ENCODE measurements at places on chromosomes 6 and 20.

DNA sequence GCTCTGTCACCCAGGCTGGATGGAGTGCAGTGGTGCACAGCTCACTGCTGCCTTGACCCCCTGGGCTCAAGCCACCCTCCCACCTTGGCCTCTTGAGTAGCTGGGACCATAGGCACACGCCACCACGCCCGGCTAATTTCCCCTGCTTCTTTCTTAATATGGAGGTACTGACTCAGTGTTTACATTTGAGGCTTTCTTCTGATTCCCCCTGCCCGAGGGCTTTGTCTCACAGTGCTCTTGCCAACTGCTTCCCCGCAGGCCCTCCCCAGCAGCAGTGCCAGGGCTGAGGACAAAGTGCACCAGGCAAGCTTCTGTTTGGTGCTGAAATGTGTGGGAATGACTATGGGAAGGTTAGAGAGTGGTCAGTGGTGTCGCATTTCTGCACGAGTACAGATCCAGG lies 34.8 kb downstream of the NR2E1 start:
- no peak for DNase-seq

DNA sequence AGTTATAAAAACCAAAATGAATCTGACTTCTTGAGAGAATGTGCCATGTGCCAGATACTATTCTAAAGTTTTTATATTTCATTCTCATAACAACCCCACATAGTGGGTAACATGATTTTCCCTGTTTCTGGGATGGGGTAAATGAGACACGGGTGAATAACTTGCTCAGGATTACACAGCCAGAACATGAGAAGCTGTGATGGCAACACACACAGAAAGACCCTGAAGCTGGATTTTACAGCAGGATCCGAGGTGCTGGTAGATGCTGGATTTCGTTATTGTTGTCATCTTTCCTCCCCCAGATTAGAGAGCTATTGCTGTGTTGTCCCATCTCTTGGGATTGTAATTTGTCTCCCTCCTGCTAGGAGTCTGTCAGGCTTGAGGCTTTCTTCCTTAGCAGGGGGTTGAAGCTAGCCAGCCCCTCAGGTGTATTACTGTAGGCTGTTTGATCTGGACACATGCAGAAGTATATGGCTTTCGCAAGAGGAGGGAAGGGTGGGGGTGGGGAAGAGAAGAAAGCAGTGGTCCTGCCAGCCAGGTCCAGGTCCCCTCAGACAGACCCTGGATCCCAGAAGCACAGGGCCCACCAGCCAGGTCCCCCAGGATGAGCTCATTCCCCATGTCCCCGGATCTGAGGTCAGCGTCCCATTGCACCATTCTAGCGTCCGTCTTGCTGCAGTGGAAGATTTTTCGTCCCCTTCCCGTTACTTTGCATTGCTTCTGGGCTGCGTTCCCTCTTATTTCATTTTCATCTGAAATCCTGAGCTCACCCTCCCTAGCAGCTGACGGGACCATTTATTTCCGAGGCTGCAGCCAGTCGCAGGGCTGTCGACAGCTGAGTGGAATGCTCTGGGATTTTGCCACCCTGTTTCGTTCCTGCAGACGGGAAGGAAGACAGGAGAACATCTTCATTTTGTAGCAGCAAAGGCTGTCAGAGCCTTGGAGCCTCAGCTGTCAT lies 7.3 kb upstream of the KCNG1 start:
- DNase-seq: no peak

GRCh38 chr6:95518630-95519227 lies 58.6 kb upstream of the MANEA start:
- DNase-seq: no peak

GRCh38 chr6:6407071-6407741 lies 86.7 kb upstream of the F13A1 start:
- no peak for DNase-seq

- DNase-seq: no peak
These were observed 188.2 kb downstream of the LRFN2 start for GRCh38 chr6:40398810-40399477.

DNA sequence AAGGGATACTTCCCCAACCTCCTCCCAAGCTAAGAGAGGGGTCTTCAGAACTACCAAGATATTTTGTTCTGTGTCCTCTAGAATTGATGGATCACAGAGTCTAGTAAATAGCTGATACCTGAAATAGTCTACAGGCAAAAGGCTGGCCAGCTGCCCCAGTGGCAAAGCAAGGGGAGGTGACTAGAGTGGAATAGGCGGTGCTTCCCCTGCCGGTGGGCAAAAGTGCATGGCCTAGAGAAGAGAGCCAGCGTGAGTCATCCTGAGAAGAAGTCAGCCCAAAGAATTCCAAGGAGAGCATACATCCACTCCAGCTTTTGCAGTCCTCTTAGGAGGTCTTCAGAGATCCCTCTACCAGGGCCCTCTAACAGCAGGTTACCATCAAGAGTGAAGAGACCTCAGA lies 14.7 kb downstream of the DPPA5 start:
- DNase-seq: no peak

- DNase-seq: no peak
These were observed 641 bp downstream of the DBNDD2 start for GRCh38 chr20:45408646-45409213.

DNA sequence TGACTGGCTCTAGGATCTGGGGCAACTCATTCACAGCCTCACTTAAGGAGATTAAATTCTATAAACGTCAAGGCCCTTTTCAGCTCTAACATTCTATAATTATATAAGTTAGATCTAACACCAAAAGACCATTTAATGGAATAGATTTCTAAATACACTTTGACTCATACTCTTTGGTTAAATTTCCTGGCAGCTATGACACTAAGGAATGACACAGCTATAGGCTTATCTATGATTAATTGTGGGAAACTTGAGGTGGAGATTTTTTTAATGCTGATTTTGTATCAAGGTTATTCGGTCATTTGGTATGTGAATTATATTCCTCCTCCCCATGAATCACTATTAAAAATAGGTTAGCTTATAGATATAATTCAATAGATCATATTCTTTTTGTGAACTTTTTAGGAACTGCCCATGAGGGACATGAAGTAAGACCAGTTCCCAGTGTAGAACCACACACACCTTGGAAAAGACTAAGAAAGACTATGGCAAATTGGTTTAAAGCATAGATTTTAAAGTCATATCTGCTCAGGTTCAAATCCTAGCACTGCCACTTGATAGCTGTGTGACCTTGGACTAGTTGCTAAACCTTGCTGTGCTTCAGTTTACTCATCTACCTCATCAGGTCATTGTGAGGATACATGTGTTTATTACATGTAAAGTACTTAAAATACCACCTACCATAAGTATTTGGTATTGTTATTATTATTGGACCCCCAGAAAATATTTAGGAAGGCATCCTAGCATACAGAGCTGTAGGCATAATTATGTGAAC lies 116.0 kb downstream of the CRYBG1 start:
- no peak for DNase-seq

- DNase-seq: no peak
These were observed 4.9 kb downstream of the SRMS start for GRCh38 chr20:63542696-63543095.

- DNase-seq: no peak
These were observed 83.7 kb upstream of the ZNF322 start for GRCh38 chr6:26743157-26743821.

GRCh38 chr6:162099685-162100084 lies 627.9 kb downstream of the PRKN start:
- no peak for DNase-seq

- no peak for DNase-seq
These were observed 111.8 kb downstream of the MCHR2 start for GRCh38 chr6:99882128-99882702.

GRCh38 chr6:167210375-167211294 lies 52.9 kb upstream of the GPR31 start:
- DNase-seq: no peak

DNA sequence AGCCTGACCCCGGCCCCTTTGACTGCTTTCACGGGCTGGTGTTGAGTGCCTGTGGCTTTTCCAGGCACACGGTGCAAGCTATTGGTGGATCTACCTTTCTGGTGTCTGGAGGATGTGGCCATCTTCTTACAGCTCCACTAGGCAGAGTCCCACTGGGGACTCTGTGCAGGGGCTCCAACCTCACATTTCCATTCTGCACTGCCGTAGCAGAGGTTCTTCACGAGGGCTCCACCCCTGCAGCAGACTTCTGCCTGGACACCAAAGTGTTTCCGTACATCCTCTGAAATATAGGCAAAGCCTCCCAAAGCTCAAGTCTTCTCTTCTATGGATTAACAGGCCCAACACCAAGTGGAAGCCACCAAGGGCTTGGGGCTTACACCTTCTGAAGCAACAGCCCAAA lies 691.5 kb upstream of the POU3F2 start:
- DNase-seq: no peak

GRCh38 chr20:2314759-2315439 lies 19.1 kb downstream of the TGM3 start:
- no peak for DNase-seq

DNA sequence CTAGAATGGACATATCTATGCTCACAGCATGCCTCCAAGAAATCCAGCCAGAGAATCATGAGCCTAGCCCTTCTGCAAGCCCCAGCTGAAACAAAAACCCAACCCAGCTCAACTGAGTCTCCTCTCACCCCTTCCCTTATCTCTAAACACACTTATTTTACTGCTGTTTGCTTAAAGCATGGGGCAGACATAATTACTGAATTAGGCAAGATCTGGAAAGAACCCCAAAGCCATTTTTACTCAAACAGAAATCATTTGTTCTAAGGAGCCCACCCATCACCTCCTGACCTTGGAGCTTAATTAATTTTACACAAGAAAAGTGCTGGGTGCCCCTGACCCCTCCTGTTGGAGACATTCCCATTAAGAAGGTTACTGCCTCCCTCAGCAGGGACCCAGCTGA lies 291.6 kb downstream of the MAFB start:
- no peak for DNase-seq

DNA sequence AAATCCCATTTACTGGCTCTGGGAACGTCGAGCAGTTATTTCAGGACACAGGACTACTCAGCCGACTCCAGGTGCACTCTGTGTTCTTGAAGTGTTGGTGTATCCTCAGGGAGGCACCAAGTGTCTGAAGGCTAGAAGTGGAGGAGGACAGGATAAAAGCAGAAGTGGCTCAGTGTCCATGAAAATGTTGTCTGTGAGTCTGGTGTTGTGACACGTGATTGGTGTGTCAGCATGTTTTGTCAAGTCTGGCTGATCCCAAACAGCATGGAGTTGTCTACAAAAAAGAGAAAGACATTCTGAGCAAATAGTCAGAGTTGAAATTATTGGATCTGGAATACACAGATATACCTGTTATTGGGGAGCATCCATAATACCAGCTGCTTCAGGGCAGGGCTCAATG lies 30.3 kb downstream of the SCGN start:
- no peak for DNase-seq

DNA sequence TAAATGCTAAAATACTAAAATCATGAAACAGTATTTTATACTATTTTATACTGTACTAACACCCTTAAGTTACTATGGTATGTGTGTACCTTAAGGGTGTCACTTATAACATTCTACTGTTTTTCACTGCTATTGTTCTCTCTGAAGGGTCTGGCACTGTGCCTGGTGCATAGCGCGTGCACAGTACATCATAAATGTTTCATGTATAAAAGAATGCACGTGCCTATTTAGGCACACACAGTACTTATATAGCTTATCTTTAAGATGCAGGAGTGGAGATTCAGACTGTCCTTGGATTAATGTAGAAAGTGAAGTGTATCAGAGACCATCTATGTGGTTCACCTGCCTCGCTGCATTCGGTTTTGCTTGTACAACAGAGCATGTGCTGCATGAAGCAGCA lies 64.0 kb upstream of the SGK1 start:
- DNase-seq: no peak

DNA sequence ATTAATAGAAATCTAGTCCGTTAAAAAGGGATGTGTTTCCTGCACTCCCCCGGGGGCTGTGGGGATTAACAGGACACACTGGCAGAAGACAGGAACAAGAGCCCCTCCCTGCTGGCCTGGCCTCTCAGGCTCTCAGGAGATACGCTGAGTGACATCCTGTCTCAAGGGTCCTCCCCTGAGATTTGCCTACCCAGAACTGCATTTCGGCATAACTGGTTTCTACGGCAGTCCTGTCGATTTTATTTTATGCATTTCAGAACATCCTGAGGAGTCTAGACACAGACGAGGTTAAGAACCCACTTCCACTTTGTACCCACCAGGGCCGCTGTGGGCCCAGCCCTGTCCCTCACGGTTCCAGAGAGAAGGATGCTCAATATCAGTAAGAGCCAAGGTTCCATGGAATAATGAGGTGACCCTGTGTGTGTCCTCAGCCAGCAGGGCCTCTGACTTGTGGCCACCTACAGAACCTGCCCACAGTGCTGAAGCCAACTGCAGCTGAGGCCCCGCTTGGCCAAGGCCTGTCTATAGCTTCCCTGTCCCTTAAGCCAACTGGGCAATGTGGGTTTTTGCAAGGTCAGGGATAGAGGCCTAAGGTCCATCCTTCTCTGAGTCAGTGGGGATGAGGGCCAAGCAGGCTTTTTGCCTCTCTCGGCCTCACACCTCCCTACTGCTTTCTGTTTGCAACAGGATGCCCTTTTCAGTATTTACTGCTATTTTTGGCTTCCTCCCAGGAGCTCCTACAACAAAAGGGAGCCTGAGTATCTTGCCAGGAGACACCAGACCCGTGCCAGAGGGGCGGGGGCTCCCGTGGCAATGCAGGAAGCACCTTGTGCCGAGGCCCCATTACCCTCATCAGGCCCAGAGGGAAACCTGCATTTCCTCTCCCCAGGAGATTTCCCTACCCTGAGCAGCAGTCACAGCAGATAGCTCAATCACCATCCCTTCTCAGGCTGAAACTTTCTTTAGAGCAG lies 14.7 kb downstream of the UQCC2 start:
- no peak for DNase-seq

GRCh38 chr6:98056955-98057354 lies 773.9 kb upstream of the MMS22L start:
- no peak for DNase-seq

DNA sequence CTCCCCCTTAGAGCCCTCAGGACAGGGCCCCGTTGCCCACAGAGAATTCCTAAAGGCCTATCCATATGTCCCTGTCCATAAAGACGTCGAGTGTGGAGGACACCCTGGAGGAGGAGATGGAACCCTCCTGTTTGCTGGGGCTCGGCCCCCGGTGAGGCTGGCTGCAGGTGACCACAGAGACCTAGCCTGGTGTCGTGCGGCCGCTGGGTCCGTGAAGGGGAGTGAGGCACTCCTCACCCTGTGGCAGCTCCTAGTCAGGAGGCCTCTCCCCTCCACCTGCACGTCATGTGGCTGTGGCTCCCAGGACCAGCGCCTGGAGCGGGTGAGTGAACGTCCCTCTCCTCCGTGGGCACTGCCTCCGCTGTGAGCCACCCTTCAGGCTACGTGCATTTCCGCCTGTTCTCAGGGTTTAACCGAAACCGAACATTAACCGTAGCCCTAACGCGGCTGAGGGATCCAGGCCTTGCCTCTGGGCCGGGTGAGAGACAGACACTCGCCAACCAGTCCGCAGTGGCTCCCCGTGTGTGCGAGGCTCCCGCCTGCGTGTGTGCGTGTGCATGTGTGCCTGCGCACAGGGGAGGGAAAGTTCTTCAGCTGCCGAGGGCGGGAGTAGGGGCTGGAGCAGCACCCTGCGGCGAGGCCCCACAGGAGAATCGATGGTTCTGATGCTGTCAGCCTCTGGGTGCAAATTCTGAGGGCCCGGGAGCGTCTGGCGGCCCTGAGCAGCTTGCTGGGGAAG lies 5.9 kb upstream of the TCEA2 start:
- no peak for DNase-seq
